ENCODE measurements at places on chromosomes 1 and 21. TPM values are rescaled to one million over a fixed set of nuclear protein-coding genes. Genes with fewer than 3 reads are reported as not detected.

Gene GLIS1
- total RNA-seq, result not detected

Gene RGS13
- not detected for total RNA-seq

Gene RSPO1
- total RNA-seq, result not detected

Gene DRAXIN
- total RNA-seq, result 0.08 TPM

Gene LENEP
- total RNA-seq, result not detected

Gene OR2T27
- total RNA-seq, result not detected

Gene RALGPS2
- total RNA-seq, result 23.1 TPM

Gene IL19
- not detected for total RNA-seq

Gene IFNLR1
- total RNA-seq, result 1.5 TPM

Gene SPRR2F
- not detected for total RNA-seq

Gene TMEM61
- total RNA-seq, result 0.35 TPM

Gene CD1D
- total RNA-seq, result not detected

Gene GBP2
- 1.1 TPM for total RNA-seq
